Right cardiac atrium (tissue), 5 donors: ENCODE measurements at places on chromosomes 16 and 17. TPM values are rescaled to one million over a fixed set of nuclear protein-coding genes. Genes with fewer than 3 reads are reported as not detected.
A peak's percentile ranks its signal among the peaks of the same experiment; 100 is the strongest.

- DNase-seq, result no peak
Observed at GRCh38 chr17:57925361-57925990, 29.7 kb downstream of the CUEDC1 start.

- no peak for DNase-seq
Observed at GRCh38 chr16:1920727-1921171, 2.5 kb upstream of the HS3ST6 start.

The ADORA2B gene
- 0.37 TPM for total RNA-seq

GRCh38 chr16:49635591-49636581 lies 220.0 kb downstream of the ZNF423 start:
- DNase-seq, result no peak

The KRTAP2-4 gene
- total RNA-seq, result not detected

The YBX2 gene
- 3.1 TPM for total RNA-seq

The NUPR1 gene
- 69.8 TPM for total RNA-seq

GRCh38 chr17:35486920-35487732 lies 38.6 kb upstream of the SLFN13 start:
- peak; percentile 66 for DNase-seq

DNA sequence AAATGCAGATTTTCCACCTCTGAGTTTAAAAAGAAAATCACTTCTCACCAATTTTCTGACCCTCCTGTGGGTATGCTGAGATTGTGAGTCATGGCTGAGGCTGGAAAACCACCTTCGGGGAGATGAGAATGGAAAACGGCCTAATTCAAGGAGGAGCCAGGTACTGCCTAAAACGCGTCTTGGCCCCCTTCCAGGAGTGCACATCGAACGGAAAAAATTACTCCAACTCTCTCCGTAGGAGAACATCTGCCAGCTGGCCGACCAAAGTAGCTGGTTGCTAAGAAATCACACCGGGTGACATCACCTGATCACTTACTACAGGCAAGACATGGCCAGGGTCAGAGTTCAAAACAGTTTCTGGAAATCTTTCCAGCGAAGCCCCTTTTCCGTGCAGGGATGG lies 107.6 kb downstream of the ZNF423 start:
- DNase-seq, result no peak

- no peak for DNase-seq
Observed at GRCh38 chr17:16986391-16986790, 14.5 kb upstream of the TNFRSF13B start.

The ZNF385C gene
- total RNA-seq, result 0.42 TPM

GRCh38 chr17:61420052-61420451 lies 20.4 kb downstream of the TBX2 start:
- DNase-seq, result no peak

GRCh38 chr17:2551493-2551892 lies 39.8 kb upstream of the METTL16 start:
- DNase-seq, result no peak

DNA sequence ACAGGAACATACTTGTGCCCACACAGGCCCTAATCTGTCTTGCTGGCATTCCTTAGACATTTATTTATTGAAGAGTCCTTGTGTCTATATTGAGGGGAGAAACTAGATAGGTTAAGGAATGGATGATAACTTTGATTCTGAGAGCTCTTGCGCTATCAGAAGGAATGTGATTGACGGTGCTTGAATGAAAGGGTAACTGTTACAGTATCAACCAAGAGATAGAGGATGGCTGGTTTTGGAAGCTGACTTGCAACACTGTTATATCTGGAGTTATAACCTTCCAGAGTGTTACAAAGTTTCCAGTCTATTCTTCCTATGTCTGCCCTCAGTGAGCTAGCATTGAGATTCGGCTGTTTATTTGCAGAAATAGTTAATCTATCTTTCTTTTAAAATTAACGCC lies 36.5 kb downstream of the PRKCA start:
- no peak for DNase-seq

GRCh38 chr17:27840688-27841087 lies 40.4 kb upstream of the NOS2 start:
- no peak for DNase-seq

DNA sequence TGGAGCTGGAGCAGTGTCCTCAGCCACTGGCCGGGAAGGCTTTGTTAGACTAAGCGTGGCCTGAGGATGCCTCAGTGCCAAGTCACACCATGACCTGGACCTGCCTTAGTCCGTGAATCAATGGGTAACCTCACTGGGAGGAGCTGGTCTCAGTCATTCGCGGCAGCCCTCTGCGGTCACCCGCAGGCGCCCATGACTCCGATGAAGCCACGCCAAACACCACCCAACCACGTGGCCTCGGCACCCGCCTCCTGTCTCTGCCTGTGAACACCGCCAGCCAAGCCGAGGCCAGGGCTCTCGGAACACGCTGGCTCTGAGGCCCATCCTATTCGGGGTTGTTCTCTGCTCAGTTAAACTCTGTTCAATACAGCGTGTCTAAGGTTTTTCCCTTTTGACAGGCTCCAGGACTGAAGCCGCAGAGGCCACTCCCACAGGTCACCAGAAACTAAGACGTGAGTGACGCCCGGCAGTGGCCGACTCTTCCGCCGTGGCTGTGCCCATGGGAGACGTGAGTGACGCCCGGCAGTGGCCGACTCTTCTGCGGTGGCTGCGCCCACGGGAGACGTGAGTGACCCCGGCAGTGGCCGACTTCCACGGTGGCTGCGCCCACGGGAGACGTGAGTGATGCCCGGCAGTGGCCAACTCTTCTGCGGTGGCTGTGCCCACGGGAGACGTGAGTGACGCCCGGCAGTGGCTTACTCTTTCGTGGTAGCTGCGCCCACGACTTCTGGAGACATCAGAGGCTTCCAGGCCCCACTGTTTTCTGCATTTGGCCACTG lies 16.8 kb upstream of the PABPN1L start:
- DNase-seq, result no peak

GRCh38 chr16:85649411-85650134 lies 36.5 kb downstream of the GSE1 start:
- DNase-seq, result peak; percentile 36

The PRMT7 gene
- total RNA-seq, result 34.7 TPM

GRCh38 chr16:11851294-11852091 lies at the start of gene RSL1D1:
Gene RSL1D1 (minus strand): TSS chr16:11851542. CDS start chr16:11851512, 30 bp downstream.
- DNase-seq, result peak; percentile 96

The MYH2 gene
- total RNA-seq, result 0.76 TPM

- no peak for DNase-seq
Observed at GRCh38 chr17:49630113-49630900, 47.6 kb downstream of the SPOP start.
